ENCODE measurements at places on chromosomes 2 and 18.

DNA sequence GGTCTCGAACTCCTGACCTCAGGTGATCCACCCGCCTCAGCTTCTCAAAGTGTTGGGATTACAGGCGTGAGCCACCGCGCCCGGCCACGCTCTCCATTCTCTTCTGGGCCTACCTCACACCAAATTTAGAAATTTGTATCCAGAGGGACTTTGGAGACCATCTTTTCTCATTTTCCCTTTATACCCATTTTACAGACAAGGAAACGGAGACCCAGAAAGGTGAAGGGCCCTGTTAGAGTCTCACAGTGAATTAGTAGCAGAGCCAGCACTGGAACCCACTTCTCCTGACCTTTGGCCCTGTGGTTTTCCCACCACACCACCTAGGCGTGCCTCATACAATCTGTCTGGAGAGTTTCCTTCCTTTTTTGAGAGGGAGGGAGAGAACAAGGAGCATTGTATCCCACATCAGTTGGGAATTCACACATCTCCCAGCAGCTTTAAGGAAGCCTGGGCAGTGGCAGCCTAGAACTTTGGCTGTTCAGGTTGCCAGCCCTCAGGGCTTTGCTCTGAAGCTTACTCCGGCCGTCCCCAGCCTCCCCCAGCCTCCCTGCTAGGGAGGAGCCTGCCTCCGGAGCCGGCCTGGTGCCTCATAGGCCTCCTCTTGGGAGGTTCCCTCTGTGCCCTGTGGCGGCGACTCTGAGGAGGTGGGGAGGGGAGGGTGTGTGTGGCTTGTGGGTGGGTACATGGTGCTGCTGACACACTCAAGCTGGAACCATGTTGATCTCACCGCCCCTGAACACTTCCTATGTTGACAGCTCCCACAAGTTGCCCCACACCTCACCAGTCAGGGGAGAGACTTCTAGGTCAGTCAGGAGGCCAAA, 13.8 kb downstream of the FOSL2 start:
- DNase-seq, result peak; percentile 28

GRCh38 chr2:73089270-73090030, 17.9 kb upstream of the SFXN5 start:
- DNase-seq, result peak; percentile 84

- no peak for DNase-seq
Observed at GRCh38 chr2:112005406-112006075, 49.5 kb upstream of the TMEM87B start.

DNA sequence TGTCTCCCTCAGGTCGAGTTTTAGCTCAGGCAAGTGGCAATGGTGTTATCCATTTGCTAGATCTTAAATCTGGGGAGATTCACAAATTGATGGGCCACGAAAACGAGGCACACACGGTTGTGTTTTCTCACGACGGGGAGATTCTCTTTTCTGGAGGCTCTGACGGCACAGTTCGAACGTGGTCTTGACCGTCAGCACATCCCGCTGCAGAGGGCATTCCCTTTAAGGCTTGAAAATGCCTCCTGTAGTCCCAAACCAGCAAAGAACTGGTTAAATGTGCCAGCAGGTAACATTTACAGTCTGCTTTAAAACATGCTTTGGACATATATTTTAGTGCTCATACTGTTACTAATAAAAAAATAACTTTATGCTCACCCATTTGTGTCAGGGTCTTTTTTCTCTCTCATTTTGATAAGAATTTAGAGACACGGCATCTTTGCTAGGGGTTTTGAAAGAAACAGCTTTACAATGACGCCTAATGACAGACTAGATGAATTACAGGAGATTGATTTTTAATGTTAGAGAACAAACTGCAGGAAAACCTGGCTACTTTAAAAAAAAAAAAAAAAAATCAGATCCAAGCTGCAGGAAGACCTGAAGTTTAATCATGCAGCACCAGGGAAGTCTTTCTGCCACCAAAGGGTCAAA, 602 bp upstream of the VWC2L start:
- DNase-seq, result no peak

DNA sequence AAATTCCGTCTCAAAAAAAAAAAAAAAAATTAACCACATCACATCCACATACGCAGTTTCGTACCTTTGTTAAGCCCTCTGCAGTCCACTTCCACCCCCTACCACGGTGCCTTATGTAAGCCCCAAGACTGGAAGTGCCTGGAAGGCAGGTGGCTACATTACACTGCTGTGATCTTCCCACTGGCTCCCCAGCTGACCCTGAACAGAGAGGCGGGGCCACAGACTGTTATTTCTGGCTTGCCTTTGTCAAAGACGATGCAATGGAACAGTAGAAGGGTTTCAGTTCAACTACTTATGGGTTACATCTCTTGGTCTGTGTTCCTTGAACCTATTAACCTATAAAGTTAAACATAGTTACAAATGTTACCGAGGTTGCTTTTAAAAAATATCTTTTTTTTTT, 15.7 kb upstream of the COX7A2L start:
- DNase-seq, result no peak

GRCh38 chr2:51981783-51982182, 949.9 kb upstream of the NRXN1 start:
- DNase-seq, result no peak

DNA sequence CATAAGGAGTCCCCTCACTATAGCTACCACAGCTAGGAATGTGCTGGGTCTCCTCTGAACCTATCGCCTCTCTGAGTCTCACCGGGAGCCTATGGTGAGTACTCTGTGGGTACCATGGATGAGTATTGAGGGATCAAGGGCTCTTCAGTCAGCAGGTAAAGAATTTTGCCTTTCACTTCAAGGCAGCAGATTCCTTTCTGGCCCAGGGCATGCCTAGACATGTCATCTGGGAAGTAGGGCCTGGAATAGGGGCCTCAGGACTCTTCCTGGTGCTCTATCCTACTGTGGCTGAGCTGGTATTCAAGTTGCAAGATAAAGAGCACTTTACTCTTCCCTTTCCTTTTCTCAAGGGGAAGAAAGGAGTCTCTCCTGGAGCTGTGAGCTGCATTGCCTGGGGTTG, 85.6 kb upstream of the LHCGR start:
- DNase-seq, result no peak

Measured in left hindlimb (tissue), 1 donor.